ENCODE measurements at places on chromosomes 1 and 21. TPM values are rescaled to one million over a fixed set of nuclear protein-coding genes. Genes with fewer than 3 reads are reported as not detected.

The CLCA4 gene
- 6.5 TPM for total RNA-seq

The RSPH1 gene
- total RNA-seq: 0.23 TPM

The LCE1F gene
- total RNA-seq: not detected

The CACNA1E gene
- total RNA-seq: not detected

The FLG2 gene
- total RNA-seq: 0.05 TPM

The OR10K1 gene
- total RNA-seq: not detected

The SPATA46 gene
- not detected for total RNA-seq

The OR2C3 gene
- total RNA-seq: not detected

The XKR8 gene
- total RNA-seq: 7.3 TPM

The EFHD2 gene
- 71.5 TPM for total RNA-seq

Measured in airway epithelial cell (primary cell).